ENCODE measurements at places on chromosomes 1 and 21.

GRCh38 chr1:232283864-232284263 lies 346.1 kb downstream of the SIPA1L2 start:
- no peak for DNase-seq

GRCh38 chr1:165666152-165666825 lies 32.1 kb downstream of the ALDH9A1 start:
- DNase-seq: no peak

GRCh38 chr21:40053007-40053406 lies 185.8 kb downstream of the PCP4 start:
- DNase-seq: no peak

DNA sequence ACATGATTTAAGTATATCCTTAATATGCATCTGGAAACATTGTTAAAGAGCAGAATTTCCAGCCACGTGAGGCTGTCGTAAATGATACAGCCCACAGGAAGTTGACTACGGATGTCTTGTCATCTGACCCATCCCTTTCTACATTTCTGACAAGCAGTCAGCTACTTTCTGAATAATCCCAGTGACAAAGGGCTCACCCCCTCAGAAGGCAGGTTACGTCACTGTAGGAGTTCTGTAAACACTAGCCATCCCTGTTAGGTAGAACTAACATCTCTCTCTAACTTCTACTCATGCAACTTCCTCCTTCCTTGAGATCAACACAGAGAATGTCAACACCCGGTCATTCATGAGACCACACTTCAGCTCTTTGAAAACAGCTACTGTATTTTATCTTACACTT lies 259.2 kb downstream of the GREM2 start:
- DNase-seq: no peak

DNA sequence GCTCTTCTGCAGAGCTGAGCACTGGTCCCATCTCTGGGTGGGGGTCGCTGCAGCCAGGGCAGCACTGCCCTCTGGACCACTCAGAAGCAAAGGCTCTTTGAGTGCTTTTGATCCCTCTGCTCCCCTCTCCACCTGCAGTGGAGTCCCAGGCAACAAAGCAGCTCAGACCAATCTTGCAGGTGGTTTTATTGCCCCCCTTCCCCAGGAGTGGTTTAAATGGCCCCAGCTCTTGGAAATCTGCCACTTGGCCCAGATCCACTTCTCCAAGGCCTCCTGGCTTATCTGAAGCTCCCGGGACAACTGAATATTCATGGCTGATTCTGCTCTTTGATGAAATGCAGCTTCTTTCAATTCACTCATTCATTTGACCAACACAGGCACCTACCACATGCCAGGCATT lies 2.7 kb downstream of the STUM start:
- DNase-seq: no peak

DNA sequence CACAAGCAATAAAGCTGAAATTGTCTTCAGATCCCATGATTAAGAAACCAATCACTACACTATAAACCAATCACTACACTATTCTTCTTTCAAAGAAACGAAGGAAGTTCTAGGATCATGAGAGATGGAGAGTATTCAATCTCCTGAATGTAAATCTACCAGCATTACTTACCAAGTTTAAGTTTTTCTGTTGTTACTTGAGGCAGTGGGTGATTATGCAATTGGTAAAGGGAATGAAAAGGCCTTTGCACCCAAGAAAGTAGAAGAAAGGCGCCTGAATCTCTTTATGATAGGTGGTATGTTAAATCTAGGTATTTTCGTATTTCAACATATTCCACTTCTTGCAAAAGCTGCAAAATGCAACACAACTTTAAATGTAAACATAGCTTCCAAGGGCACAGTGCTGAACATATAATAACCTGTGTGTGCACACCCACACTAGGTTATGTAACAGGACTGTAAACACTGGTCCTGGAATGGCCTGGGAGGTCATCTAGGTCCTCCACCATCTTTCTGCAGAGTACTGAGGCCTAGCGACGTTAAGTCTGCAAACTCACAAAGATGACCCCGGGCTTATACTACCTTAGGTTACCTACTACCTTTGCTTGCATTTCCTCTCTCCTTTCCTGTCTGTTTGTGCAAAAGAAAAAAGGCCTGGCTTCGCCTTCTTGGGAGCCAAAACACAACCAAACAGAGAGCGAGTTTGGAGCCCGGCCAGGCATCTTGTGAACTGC lies 1.1 kb upstream of the UAP1 start:
- no peak for DNase-seq

DNA sequence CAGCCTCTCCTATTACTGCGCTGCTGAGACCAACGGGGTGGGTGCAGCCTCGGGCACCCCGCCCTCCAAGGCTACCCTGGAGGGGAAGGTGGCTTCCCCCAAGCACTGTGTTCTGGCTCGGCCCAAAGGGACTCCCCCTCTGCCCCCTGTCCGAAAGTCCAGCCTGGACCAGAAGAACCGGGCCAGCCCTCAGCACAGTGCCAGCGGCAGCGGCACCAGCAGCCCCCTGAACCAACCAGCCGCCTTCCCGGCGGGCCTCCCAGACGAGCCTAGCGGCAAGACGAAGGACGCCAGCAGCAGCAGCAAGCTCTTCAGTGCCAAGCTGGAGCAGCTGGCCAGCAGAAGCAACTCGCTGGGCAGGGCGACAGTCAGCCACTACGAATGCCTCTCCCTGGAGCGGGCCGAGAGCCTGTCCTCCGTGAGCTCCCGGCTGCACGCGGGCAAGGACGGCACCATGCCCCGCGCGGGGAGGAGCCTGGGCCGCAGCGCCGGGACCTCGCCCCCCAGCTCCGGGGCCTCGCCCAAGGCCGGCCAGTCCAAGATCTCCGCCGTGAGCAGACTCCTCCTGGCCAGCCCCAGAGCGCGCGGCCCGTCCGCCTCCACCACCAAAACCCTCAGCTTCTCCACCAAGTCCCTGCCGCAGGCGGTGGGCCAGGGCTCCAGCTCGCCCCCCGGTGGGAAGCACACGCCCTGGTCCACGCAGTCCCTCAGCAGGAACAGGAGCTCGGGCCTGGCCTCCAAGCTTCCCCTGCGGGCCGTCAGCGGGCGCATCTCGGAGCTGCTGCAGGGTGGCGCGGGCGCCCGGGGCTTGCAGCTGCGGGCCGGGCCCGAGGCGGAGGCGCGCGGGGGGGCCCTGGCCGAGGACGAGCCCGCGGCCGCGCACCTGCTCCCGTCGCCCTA lies 533.1 kb downstream of the KIF26B start:
- DNase-seq: no peak

DNA sequence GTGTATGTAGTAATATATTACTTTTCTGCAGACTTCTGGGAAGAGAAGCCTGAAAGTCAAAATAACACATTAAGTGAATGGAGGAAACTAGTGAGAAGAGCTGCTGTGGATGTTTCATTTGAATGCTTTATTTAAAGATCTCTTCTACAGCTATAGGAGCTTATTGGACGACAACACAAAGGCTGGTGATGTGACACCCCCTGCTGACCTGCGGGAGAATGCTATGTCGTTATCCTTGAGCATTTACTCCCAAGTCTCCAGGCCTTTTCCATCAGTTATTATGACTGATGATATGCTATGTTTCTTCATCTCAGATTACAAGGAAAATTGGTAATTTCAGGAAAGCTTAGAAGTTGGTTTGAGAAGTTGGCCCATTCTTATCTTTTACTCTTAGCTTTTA lies 22.3 kb upstream of the PLA2G4A start:
- no peak for DNase-seq

- DNase-seq: no peak
These were observed 143.0 kb downstream of the URB2 start for GRCh38 chr1:229769006-229769405.

- no peak for DNase-seq
These were observed 1.6 kb downstream of the HPCAL4 start for GRCh38 chr1:39689635-39690034.

- no peak for DNase-seq
These were observed 516.6 kb upstream of the RGS18 start for GRCh38 chr1:191641420-191642260.

DNA sequence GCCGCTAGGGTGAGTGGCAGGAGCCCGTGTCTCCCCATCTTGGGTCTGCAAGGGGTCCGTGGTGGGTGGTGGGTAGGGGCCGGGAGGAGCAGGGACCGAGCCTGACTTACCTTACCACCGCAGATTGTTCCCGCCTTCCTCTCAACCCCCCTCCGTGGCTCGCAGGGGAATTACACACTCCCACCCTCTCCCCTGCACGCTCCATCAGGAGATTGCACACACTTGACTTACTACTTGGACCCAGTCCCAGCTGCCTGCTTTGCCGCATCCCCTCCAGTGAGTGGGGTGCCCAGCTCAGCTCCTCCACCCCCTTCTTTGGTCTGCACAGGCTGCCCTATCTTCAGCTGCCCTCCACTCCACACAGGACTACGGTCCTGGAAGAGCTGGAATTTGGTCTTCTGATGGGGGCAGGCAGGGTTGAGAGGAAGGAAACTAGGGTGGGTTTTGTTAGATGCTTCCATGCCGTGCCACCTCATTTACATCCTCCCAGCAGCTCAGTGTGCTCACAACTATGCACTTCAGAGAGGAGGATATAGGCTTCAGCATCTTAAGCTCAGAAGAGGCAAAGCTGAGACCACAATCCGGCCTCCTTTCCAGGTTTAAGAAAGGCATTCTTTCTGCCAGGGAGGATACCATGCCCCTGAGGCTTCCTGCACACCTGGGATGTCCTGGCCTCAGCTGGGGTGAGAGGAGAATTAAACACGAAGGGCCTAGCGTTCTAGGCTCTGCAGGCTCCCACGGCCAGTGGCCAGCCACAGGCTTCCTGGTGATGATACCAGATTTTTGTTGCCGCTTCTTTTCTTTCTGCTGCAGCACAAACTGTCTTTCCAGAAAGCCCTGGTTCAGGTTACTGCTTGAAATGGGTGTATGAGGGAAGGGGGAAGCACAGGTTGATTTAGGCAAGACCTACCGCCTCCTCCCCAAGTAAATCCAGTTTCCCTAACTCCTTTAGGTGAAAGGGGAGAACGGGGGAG lies 2.3 kb downstream of the KCNC4 start:
- no peak for DNase-seq
